Activated CD8-positive, alpha-beta memory T cell treated with anti-CD3 and anti-CD28 coated beads for 24 hours (primary cell): ENCODE measurements at places on chromosomes 5 and 9.

GRCh38 chr5:1538741-1539392, 15.1 kb upstream of the LPCAT1 start:
- peak; percentile 40 for DNase-seq

GRCh38 chr5:5629607-5629978, 207.1 kb downstream of the ICE1 start:
- no peak for DNase-seq

- DNase-seq, result no peak
Measured at GRCh38 chr5:123882965-123883345, 371.0 kb downstream of the CSNK1G3 start.

DNA sequence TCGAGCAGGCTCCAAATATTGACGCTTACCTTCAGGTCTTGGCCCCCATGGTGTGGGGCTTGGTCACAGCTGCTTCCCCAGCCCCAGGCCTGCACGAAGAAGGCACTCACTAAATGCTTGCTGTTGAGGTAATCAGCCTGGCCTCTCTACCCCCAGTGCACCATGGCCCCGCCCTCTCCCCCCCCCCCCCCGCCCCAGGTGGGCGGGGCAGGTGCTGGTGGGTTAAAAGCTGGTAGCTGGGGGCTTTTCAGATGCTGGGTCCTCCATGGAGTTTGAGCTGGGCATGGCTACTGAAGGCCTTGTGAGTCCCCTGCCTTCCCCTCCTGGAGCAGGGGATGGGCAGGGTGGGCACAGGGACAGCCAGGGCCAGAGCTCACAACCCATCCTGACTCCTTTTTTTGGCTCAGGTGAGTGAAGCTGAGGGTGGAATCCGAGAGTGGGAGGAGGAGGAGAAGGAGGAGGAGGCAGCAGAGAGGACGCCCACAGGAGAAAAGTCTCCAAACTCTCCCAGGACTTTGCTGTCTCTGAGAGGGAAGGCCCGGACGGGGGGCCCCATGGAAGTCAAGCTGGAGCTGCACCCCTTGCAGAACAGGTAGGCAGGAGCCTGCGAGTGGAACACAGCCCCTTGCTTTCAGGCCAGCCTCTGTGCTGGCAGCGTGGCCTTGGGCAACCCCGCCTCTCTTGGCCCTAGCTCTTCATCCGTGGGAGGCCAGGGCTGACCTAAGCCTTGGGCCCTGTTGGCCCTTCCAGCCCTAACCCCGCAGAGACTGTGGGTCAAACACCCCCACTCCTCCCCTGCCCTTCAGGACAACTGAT, 4.4 kb upstream of the TSPAN17 start:
- no peak for DNase-seq

DNA sequence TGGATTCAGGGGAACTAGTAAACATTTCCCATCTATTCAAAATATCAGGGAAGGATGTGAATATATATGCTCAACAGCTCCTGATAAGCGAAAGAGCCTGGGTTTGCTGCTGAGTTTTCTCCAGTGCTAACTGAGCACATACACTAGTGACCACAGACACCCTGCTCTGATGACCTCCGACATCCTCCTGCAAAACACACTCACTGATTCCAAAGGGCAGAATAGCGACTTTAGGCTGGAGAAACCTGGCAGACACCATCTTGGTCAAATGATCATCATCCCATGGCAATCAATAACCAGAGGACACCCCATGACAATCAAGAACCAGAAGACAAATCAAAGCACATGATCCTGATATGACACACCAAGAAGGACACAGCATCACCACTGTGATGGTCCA, 9.2 kb upstream of the GADD45G start:
- DNase-seq, result no peak

DNA sequence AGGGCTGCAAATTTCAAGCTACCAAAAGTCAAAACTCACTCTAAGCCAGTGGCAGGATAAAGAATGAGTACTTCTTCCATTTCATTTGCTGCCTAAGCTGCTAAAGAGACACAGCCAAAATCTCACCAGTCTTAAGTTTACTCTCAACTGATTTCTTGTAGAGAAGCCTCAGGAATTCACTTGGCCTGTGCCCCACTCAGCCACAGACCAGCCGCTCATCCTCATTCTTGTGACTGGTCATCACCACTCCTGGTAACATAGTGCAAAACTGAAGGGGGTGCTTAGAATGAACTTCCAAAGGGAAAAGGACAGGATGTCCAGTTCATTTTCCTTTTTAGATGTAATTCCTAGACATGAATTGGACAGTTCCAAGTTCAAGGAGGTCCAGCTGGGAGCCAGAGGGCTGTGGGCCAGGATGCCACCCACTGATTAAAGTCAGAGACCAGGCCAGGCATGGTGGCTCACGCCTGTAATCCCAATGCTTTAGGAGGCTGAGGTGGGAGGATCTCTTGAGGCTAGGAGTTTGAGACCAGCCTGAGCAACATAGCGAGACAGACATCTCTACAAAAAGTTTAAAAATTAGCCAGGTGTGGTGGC, 72.7 kb upstream of the RANBP3L start:
- no peak for DNase-seq

DNA sequence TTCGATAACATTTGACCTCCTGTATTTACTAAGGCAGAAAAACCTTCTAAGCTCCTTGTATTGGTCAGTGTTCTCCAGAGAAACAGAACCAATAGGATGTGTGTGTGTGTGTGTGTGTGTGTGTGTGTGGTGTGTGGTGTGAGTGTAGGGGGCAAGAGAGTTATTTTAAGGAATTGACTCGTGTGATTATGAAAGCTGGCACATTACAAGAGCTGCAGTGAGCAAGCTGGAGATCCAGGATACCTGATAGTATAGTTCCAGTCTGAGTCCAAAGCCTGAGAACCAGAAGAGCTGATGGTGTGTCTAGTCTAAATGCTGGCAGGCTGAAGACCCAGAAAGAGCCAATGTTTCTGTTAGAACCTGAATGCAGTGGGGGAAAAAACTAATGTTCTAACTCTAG, 21.2 kb upstream of the PIK3R1 start:
- no peak for DNase-seq

DNA sequence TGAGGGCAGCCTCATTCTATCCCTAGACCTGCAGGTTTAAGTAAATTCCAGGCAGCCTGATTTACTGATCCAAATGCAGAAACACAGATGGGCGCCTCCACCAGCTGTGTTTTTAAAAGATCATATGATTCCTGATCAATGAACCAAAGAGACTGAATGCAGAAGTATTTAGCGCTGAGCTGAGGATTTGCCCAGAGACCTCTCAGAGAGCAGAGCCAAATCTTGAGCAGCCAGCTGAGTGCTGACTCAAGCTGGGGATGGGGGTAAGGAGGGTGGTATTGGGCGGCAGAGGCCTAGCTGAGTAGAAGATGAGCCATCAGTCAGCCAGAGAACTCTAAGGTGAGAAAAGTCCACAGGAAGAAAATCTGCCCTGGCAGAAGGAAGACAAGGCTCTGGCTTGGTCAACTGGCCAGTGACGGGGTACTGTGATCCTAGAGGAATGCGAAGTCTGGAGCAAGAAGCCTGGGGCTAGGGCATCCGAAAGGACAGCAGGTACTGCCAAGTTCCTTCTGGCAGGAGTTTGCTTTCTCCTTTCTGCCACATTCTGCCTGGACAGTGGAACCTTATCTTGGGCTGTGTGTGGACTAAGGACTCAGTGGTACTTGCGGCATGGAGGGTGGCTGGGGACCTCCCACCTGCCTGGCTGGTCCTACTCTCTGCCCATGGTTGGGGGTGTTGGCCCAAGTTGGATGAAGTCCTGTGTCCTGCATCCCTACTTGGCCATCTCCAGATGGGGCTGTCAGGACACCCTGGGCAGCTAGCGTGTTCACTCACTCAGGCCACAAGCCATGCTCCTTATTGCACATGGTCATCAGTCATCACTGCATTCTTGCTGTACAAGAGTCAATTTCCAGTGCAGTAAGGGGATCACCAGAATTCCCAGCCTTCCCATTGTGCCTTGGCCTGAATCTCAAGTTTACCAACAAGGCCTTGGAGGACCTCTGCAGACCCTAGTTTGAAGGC, 34.5 kb upstream of the CDKN2AIPNL start:
- DNase-seq, result no peak

GRCh38 chr5:160605266-160605665, 183.6 kb downstream of the PTTG1 start:
- DNase-seq, result no peak

- peak; percentile 84 for DNase-seq
Measured at GRCh38 chr9:136403538-136403914, 3.6 kb upstream of the SNAPC4 start.

- DNase-seq, result no peak
Measured at GRCh38 chr5:168477060-168477459, 9.2 kb upstream of the RARS1 start.

- DNase-seq, result no peak
Measured at GRCh38 chr9:131104016-131104740, 7.8 kb downstream of the AIF1L start.

- DNase-seq, result no peak
Measured at GRCh38 chr5:95848701-95849100, 26.2 kb upstream of the GLRX start.

DNA sequence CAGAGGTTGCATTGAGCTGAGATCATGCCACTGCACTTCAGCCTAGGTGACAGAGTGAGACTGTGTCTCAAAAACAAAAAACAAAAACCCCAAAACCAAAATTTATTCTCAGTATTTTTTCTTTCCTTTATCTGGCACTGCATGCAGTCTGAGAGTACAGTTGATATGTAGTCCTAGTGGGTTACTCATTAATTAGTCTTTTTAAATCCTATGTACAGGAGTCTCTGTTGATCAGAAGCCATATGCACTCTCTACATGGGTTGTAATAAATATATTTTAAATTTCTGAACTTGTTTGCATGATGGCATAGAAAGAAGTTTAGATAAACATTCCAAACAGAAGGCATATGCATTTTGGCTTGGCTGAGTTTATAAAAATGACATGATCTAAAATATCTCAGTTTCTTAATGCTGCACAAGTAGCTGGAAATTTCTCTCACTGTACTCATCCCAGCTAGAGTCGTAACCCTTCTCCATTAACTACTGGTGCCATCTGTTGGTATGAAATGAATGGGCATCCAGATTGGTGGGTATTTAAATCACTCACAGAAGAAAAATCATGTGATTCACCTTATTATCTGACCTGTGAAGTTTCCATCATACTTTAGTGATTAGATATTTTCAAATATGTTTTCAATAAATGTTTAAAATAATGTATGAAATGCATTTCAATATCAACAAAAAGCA, 284.8 kb downstream of the CTNND2 start:
- no peak for DNase-seq

- DNase-seq, result no peak
Measured at GRCh38 chr9:130891688-130892476, 4.7 kb downstream of the QRFP start.

- no peak for DNase-seq
Measured at GRCh38 chr5:41334758-41335157, 121.4 kb upstream of the C6 start.

- no peak for DNase-seq
Measured at GRCh38 chr5:154086146-154086545, 47.4 kb downstream of the MFAP3 start.

GRCh38 chr9:27476870-27477515, 47.1 kb upstream of the IFNK start:
- DNase-seq, result no peak

DNA sequence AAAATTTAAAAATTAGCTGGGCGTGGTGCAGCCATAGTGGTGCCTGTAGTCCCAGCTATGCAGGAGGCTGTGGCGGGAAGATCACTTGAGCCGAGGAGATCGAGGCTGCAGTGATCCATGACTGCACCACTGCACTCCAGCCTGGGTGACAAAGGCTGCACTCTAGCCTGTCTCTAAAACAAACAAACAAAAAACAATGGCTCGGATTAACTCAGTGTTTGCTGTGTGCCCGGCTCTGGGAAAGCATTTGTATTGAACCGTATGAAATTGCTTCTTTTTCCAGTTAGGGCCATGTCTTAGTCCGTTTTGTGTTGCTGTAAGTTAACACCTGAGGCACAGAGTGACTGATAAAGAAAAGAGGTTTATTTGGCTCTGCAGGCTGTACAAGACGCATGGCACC, 62.6 kb downstream of the CFAP77 start:
- DNase-seq, result no peak
